GM23248 (cell line): ENCODE measurements at places on chromosomes 16 and 17.

DNA sequence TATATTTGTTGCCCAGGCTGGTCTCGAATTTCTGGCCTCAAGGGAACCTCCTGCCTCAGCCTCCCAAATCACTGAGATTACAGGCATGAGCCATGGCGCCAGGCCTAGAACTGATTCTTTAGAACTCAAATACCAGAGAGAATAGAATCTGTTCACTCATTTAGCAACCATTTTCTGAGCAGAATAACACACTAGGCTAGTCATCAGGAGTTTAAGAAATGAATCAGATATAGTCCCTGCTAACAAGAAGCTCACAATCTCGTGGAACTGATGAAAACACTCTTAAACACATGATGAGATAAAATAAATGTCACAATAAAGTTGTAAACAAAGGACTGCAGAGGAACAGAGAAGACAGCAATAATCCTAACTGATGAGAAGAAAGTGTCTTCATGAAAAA is 55.8 kb upstream of the ADCY9 start:
- peak overlapping the region; percentile 60 for H3K27ac ChIP-seq
- H3K4me3 ChIP-seq = no peak overlapping the region
- H3K36me3 ChIP-seq = no peaks in the 10 kb centered on the region
- no peaks in the 10 kb centered on the region for H3K27me3 ChIP-seq

- DNase-seq = peak; percentile 75
- H3K4me3 ChIP-seq = peak overlapping the region; percentile 11
- H3K36me3 ChIP-seq = peaks cover 6% of the 10 kb centered on the region; the same call in 1 of the 2 replicates
- H3K4me1 ChIP-seq = peaks cover 15% of the 10 kb centered on the region
- H3K27me3 ChIP-seq = no peaks in the 10 kb centered on the region
These were observed 30.4 kb downstream of the CFDP1 start for GRCh38 chr16:75402821-75403475.

DNA sequence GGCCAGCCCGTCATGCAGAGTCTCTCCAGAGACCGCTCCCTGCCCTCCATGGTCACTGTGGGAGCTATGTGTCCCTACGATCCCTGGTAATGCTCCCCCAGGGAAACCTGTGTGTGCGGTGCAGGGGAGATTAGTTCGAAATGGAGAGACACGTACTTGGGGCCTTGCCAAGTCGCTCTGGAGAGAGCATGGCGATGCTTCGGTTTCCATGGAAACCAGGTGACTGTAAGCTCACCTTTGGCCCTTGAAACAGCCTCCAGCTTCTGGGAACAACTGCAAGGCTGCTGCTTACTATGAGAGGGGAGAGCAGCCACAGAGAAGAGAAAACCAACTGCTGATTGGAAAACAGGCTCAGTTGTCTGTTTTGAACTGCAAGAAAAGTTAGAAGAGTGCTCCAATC is 879.7 kb upstream of the EEF2KMT start:
- no peak overlapping the region for H3K27ac ChIP-seq
- no peak for DNase-seq
- H3K4me3 ChIP-seq = no peak overlapping the region

DNA sequence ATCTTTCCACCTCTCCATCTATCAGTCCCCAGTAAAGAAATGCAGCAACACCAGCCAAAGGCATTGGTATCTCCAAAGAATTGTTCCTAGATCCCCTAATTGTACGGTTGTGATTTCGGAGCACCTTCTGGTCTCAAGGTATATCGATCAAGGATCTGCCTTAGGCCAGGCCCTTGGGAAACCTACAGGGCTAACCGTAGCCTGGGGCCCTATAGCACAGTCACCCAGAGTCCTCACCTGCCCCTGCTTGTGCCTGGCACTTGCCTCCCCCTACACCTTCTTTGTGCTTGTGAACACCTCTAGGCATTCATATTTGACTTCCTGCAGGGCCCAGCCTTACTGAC is 16.8 kb upstream of the AURKB start:
- H3K4me1 ChIP-seq = peaks cover 12% of the 10 kb centered on the region; the same call in 1 of the 2 replicates
- no peaks in the 10 kb centered on the region for H3K27me3 ChIP-seq
- no peaks in the 10 kb centered on the region for H3K36me3 ChIP-seq
- peak; percentile 12 for DNase-seq

DNA sequence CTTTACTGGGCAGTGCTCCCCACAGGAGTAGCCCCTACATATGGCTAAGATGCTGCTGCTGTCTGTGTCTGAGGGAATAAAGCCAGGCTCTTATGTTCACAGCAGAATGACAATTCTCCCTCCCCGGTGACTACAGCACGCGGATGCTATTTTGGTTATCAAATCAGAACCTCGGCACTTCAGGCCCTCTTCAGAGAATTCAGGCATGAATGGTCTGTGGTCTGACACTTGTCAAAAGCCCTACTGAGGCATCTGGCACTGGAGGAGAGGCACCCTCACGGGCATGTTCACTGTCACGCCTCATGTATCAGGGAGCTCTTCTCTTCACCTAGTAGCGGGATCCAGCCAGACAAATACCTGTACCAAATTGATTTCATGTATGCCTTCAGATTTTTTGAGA is 30.4 kb downstream of the KIAA0513 start:
- no peak overlapping the region for H3K4me3 ChIP-seq
- no peak overlapping the region for H3K27ac ChIP-seq
- DNase-seq = no peak
- H3K4me1 ChIP-seq = peaks cover 14% of the 10 kb centered on the region

- H3K4me3 ChIP-seq = no peak overlapping the region
- no peak overlapping the region for H3K27ac ChIP-seq
- no peaks in the 10 kb centered on the region for H3K4me1 ChIP-seq
- DNase-seq = no peak
- no peaks in the 10 kb centered on the region for H3K36me3 ChIP-seq
These were observed 14.6 kb upstream of the CCDC154 start for GRCh38 chr16:1458977-1459341.

DNA sequence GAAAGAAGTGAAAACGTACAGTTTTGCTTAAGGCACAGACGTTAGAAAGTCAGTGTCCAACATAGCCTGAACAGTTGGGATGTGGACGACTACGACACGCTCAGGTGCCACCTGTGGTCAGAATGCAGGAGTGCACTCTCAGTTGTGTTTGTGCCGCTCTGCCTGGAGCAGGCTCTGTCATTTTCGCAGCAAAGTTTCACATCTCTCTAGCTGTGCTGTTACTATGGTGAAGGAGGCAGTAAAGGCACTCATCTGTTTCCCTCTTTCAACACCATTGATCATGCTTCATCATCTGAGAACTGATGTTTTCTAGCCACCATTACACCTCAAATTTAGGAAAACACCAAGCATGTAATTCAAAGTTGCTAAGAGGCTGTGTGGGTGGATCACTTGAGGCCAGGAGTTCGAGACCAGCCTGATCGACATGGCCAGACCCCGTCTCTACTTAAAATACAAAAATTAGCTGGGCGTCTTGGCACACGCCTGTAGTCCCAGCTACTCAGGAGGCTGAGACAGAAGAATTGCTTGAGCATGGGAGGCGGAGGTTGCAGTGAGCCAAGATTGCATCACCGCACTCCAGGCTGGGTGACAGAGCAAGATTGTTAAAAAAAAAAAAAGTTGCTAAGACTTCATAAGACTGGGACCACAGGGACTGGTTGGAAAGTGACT is 44.9 kb upstream of the DNAJA2 start:
- no peaks in the 10 kb centered on the region for H3K4me1 ChIP-seq
- H3K27me3 ChIP-seq = no peaks in the 10 kb centered on the region
- H3K27ac ChIP-seq = no peak overlapping the region

GRCh38 chr17:34637548-34638525 is 58.5 kb downstream of the TMEM132E start:
- no peaks in the 10 kb centered on the region for H3K27me3 ChIP-seq
- H3K4me3 ChIP-seq = peak overlapping the region; percentile 50
- no peak overlapping the region for H3K27ac ChIP-seq

GRCh38 chr16:21253470-21253869 is 20.0 kb downstream of the ANKS4B start:
- no peak overlapping the region for H3K27ac ChIP-seq
- H3K4me3 ChIP-seq = no peak overlapping the region
- DNase-seq = no peak
- no peaks in the 10 kb centered on the region for H3K4me1 ChIP-seq
- H3K36me3 ChIP-seq = no peaks in the 10 kb centered on the region

GRCh38 chr17:732902-733720 is 715 bp downstream of the TLCD3A start:
- peak overlapping the region; percentile 86 for H3K4me3 ChIP-seq
- DNase-seq = peak; percentile 77
- no peaks in the 10 kb centered on the region for H3K27me3 ChIP-seq
- H3K36me3 ChIP-seq = peaks cover 13% of the 10 kb centered on the region
- H3K4me1 ChIP-seq = peaks cover 7% of the 10 kb centered on the region

DNA sequence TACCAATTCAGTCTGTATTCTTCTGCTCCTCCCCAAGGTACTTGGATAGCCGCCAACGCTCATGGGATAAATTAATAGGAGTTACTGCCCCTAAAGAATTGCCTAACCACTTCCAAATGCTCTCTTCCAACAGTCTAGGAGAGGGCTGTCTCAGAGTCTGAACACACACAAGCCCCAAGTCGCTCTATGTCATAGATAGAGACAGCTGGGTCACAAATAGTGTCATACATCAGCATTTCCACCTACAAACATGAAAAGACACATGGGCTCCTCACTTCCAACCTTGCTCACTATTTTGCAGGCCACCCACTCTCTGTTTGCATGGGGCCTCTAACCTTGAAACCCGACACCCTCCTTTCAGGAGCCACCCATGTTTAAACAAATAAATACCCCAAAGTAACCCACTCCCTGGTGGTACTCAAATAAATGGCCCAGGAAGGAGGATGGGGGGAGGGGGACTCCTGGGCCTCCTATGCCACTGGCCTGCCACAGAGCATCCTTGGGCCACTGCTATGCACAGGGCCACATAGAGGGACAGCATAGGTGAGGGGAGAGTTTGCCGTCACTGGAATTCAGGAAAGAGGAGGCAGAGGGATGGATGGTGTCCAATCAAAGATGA is 265.9 kb downstream of the SOX9 start:
- H3K4me1 ChIP-seq = peaks cover 35% of the 10 kb centered on the region
- H3K27ac ChIP-seq = peak overlapping the region; percentile 28; the same call in 1 of the 2 replicates
- no peaks in the 10 kb centered on the region for H3K27me3 ChIP-seq
- no peaks in the 10 kb centered on the region for H3K36me3 ChIP-seq
- DNase-seq = no peak

DNA sequence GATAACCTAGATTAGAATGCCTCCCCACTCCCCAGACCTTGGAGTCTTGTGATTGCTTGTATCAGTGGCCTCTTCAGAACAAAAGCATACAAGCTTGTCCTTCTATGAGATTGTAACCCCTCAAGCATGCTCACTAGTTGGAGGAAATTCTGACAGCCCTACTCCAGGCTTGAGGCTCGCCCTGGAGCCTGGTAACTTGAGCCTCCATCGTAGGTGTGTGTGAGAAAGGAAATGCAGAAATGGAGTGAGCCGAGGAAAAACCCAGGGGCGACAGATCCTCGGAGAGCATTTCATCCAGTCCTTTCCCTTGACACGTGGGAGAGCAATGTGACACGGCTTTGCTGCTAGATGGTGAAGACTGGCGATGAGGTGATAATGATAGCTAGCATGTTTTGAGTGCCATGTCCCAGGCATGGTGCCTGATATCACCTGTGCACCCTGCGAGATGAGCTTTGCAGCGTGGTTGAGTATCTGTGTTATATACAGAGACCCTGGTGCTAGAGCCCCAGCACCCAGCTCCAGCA is 31.2 kb downstream of the GNAO1 start:
- H3K27ac ChIP-seq = no peak overlapping the region
- DNase-seq = no peak
- H3K4me3 ChIP-seq = no peak overlapping the region
- H3K36me3 ChIP-seq = no peaks in the 10 kb centered on the region
- no peaks in the 10 kb centered on the region for H3K27me3 ChIP-seq

DNA sequence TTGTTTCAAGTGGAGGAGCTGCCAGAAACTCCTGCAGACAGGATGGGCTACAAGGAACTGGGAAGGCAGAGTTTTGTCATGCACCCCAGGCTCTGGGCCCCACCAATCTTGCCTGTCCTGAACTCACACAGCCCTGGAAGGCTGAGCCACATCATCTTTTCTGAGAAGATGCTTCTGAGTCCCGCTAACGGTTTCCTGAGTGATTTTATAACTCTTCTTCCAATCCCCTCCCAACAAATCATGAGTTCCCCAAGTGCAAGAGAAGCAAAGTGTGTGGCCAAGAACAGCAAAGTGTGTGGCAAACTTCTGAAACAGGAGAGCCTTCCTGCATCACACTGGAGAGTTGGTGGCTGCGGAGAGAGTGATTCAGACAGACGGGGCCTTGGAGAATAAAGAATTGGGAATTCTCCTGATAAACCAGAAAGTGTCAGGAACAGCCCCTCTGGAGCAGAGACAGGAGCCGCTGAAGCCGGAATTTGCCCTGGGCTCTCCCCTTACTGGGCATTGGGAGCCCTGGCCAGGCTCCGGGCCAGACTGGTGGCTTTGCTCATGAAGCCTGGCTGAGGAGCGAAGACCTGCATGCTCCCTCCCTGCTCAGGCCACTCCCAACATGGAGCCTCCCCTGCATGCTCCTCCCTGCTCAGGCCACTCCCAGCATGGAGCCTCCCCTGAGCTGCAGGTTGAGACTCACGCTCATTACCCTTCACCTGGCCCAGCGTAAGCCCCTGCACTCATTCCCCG is 47.2 kb downstream of the PITPNM3 start:
- peak overlapping the region; percentile 42 for H3K27ac ChIP-seq
- DNase-seq = peak; percentile 59
- peaks cover 55% of the 10 kb centered on the region for H3K4me1 ChIP-seq

GRCh38 chr17:82230609-82231311 is 1.9 kb downstream of the SLC16A3 start:
- H3K4me1 ChIP-seq = peaks cover 3% of the 10 kb centered on the region
- H3K36me3 ChIP-seq = no peaks in the 10 kb centered on the region
- DNase-seq = peak; percentile 95
- H3K27ac ChIP-seq = peak overlapping the region; percentile 71
- H3K4me3 ChIP-seq = peak overlapping the region; percentile 98

- peak; percentile 33 for DNase-seq
- H3K36me3 ChIP-seq = no peaks in the 10 kb centered on the region
- H3K4me1 ChIP-seq = peaks cover 80% of the 10 kb centered on the region
- no peaks in the 10 kb centered on the region for H3K27me3 ChIP-seq
These were observed 46.4 kb downstream of the SPOP start for GRCh38 chr17:49631496-49631895.
